ENCODE measurements at places on chromosomes 13 and 19.

DNA sequence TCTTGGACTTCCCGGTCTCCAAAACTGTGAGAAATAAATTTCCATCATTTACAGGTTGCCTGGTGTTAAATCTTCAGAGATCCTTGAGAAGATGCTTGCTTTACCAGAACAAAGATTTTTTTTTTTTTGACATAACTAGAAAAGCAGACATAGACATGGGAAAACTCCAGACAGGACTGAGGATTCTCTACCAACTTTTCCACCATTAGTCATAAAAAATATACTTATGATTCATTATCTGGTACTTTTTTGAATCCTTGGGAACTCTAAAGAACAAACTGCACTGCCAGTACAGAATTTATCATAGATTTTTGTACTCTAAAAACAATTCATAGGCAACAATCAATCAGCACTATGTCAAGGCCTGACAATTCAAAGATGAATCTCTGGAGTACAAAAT is 487.6 kb downstream of the EFNB2 start:
- H3K27ac ChIP-seq: no peak overlapping the region
- no peaks in the 10 kb centered on the region for H3K27me3 ChIP-seq
- DNase-seq: no peak
- H3K36me3 ChIP-seq: no peaks in the 10 kb centered on the region

DNA sequence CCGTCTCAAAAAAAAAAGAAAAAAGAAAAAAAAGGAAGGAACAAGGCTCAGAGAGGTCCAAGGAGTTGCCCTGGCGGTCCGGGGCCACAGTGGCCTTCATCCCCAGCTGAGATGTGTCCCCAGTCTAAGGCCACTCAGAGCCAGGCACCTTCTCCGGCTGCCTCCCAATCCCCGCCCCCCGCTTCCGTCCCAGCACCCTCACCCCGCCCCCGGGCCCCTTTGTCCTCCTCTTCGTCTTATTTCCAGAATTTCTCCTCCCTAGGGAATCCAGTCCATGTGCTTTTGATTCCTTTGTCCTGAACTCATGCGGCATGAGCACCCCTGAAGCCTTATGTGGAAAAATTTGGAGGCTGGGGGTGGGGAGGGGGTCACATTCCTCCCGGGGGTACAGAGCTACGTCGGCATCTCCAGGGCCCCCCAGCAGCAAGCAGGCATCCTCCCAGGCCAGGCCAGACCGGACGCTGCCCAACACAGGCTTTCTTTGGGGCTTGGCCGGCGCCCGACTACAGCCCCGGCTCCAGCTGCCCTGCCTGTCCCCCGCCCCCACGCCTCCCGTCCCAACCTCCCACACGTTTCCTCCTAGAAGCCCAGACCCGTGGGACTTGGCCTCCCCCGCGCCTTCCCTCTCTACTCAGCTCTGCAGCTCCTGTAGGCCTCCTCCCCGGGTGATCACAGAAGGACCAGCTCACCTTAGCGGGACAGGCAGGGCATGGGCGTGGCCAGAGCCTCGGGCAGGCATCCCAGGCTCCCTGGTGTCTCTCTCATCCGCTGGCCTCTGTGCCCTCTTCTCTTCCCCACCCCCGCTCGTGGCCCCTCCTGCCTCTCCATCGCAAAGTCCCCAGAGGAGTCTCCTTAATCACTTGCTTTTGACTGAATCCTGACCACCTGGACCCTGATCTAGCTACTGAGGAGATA is 17.8 kb upstream of the ADGRE5 start:
- no peaks in the 10 kb centered on the region for H3K27me3 ChIP-seq
- H3K4me1 ChIP-seq: peaks cover 12% of the 10 kb centered on the region
- no peaks in the 10 kb centered on the region for H3K36me3 ChIP-seq
- H3K4me3 ChIP-seq: peak overlapping the region; percentile 66
- peak overlapping the region; percentile 93 for H3K27ac ChIP-seq
- DNase-seq: peak; percentile 72

GRCh38 chr19:47445937-47446402 is 25.7 kb downstream of the SLC8A2 start:
- DNase-seq: no peak
- H3K36me3 ChIP-seq: no peaks in the 10 kb centered on the region
- no peak overlapping the region for H3K4me3 ChIP-seq
- peaks cover 7% of the 10 kb centered on the region for H3K4me1 ChIP-seq
- H3K27me3 ChIP-seq: peaks cover 10% of the 10 kb centered on the region

- H3K4me3 ChIP-seq: peak overlapping the region; percentile 48
- peak overlapping the region; percentile 5 for H3K27ac ChIP-seq
- H3K36me3 ChIP-seq: peaks cover 49% of the 10 kb centered on the region
Observed at GRCh38 chr19:49801966-49802661, 11.0 kb downstream of the FUZ start.

DNA sequence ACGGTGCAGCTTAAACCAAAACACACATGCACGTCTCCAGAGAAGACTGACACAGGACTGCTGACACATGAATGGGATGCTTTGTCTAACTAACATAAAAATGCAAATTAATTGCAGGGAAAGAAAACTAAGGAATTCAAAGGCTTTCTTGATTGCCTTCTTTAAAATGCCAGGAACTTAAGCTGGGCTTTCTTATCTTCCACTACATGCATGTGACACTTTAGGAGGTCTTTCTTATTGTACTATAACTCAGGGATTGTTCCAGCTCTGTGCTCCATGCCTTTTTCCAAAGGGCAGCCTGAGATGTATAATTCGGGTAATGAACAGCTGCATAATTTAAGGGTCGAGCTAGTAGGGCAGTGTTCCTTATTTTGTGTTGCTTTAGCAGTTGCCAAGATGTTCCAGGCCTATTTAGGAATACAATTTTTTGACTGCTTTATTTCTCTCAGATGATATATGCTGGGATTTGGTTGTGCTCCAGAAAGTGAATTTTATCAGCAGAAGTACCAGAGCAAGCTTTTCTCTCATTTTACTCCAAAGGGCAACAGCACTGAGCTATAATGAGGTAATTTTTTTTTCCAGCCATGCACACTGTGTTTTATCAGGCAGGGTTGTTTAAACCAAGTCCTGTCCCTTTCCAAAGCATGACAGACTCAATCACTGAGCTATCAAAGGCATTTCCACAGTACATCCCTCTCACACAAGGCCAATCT is 885.2 kb downstream of the PCDH9 start:
- H3K36me3 ChIP-seq: no peaks in the 10 kb centered on the region
- no peaks in the 10 kb centered on the region for H3K27me3 ChIP-seq
- no peak overlapping the region for H3K27ac ChIP-seq
- no peak overlapping the region for H3K4me3 ChIP-seq

DNA sequence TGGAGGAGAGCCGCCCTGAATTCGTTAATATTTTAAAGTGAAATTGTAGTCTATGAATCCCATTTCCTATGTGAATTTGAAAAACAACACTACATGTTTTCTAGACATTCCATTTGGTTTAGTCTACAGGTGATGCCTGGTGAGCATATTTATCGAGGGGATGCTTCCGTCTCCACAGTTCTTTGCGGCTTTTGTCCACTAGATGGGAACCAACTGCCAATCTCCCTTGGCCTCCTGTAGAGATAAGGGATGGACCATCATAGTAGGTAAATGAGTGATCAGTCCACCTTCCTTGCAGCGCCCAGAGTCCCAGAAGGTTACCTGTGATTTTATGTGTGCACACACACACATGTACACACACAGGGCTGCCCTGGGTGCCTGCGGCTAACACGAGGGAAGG is 289.8 kb upstream of the SOX21 start:
- no peaks in the 10 kb centered on the region for H3K36me3 ChIP-seq
- no peak for DNase-seq
- no peaks in the 10 kb centered on the region for H3K4me1 ChIP-seq
- H3K27ac ChIP-seq: no peak overlapping the region
- no peaks in the 10 kb centered on the region for H3K27me3 ChIP-seq

- no peaks in the 10 kb centered on the region for H3K27me3 ChIP-seq
- H3K4me1 ChIP-seq: no peaks in the 10 kb centered on the region
- no peak overlapping the region for H3K4me3 ChIP-seq
- H3K27ac ChIP-seq: no peak overlapping the region
- no peaks in the 10 kb centered on the region for H3K36me3 ChIP-seq
- DNase-seq: no peak
Observed at GRCh38 chr19:399370-399769, 9.6 kb downstream of the C2CD4C start.

DNA sequence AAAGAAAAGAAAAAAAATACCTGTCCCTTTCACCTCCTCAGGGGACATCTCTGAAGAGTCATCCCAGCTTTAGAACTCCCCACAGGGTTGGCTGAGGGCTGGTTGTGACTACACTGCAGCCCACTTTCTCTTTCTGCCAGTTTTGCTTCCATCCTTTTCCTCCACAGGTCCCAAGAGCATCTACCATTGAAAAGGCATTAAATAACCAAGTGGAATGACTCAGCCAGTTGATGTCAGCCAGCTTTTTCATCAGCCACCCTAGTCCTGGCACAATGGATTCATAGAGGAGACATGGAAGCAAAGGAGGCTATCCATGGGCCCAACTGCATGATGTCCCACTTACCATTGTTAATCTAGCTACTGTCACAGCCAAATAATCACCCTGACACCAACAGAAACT is 9.2 kb upstream of the RCBTB1 start:
- H3K27me3 ChIP-seq: no peaks in the 10 kb centered on the region
- no peak overlapping the region for H3K27ac ChIP-seq
- H3K4me1 ChIP-seq: no peaks in the 10 kb centered on the region
- no peaks in the 10 kb centered on the region for H3K36me3 ChIP-seq
- no peak overlapping the region for H3K4me3 ChIP-seq

- H3K27ac ChIP-seq: no peak overlapping the region
- H3K4me3 ChIP-seq: no peak overlapping the region
- H3K27me3 ChIP-seq: no peaks in the 10 kb centered on the region
- no peaks in the 10 kb centered on the region for H3K4me1 ChIP-seq
- DNase-seq: no peak
Observed at GRCh38 chr13:29187584-29187983, 367.4 kb downstream of the MTUS2 start.

DNA sequence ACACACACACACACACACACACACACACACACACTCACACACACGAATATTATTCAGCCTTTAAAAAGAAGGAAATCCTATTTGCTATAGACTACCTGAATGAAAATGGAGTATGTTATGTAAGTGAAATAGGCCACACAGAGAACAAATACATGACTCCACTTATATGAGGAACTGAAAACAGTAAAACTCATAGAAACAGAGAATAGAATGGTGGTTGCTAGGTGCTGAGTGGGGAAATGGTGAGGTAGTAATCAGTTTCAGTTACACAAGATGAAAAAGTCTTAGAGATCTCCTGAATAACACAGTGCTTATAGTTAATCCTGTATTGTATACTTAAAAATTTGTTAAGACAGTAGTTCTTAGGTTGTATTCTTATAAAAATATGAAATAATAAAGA is 8.2 kb downstream of the ZNF677 start:
- H3K27ac ChIP-seq: no peak overlapping the region
- peaks cover 58% of the 10 kb centered on the region for H3K36me3 ChIP-seq
- no peak for DNase-seq

DNA sequence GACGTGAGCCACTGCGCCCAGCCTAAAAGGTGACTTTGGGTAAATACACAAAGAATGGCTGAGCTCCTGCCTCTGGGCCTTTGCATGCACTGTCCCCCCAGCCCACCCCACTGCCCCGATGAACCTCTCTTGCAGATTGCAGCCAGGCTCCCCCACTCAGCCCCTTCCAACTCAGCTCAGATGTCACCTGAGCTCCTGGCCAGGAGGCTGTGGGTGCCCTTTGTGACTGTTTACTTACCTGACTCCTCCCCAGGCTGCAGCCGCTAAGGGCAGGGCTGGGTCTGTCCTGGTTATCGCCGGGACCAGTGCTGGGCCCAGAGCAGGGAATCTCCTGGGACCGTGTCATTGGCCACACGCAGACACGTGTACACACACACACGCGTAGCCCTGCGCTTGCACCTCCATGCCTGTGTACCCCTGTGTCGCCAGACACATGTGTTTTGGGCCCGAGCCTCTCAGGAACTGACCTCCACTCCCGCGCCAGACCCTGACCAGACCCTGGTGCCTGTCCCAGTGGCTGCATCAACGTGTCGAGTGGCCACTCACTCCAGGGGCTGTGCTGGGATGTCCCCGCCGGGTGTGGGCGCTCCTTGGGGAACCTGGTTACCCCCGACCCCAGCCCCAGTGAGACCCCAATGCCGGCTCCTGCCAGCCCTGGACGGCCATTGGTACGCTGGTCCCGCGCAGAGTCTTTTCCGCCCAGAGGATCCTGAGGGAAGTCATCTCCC is 18.7 kb downstream of the EFNA2 start:
- H3K4me3 ChIP-seq: no peak overlapping the region
- no peak overlapping the region for H3K27ac ChIP-seq
- H3K36me3 ChIP-seq: no peaks in the 10 kb centered on the region
- no peak for DNase-seq
- H3K27me3 ChIP-seq: no peaks in the 10 kb centered on the region
- no peaks in the 10 kb centered on the region for H3K4me1 ChIP-seq

GRCh38 chr19:19355606-19356139 is 35.0 kb downstream of the MAU2 start:
- no peak overlapping the region for H3K27ac ChIP-seq
- no peak overlapping the region for H3K4me3 ChIP-seq
- H3K36me3 ChIP-seq: peaks cover 59% of the 10 kb centered on the region
- no peaks in the 10 kb centered on the region for H3K27me3 ChIP-seq
- no peak for DNase-seq
- H3K4me1 ChIP-seq: no peaks in the 10 kb centered on the region

- no peaks in the 10 kb centered on the region for H3K27me3 ChIP-seq
- peaks cover 13% of the 10 kb centered on the region for H3K36me3 ChIP-seq
- DNase-seq: no peak
- peaks cover 17% of the 10 kb centered on the region for H3K4me1 ChIP-seq
- no peak overlapping the region for H3K4me3 ChIP-seq
- no peak overlapping the region for H3K27ac ChIP-seq
Observed at GRCh38 chr19:17325133-17325532, 9.5 kb downstream of the ANO8 start.

GRCh38 chr13:113665597-113666328 is 1.3 kb upstream of the GRK1 start:
- no peaks in the 10 kb centered on the region for H3K27me3 ChIP-seq
- H3K4me1 ChIP-seq: no peaks in the 10 kb centered on the region
- no peak overlapping the region for H3K4me3 ChIP-seq
- no peaks in the 10 kb centered on the region for H3K36me3 ChIP-seq

GRCh38 chr19:38047641-38048040 is 140.6 kb downstream of the SIPA1L3 start:
- no peaks in the 10 kb centered on the region for H3K4me1 ChIP-seq
- DNase-seq: no peak
- H3K27ac ChIP-seq: no peak overlapping the region
- H3K36me3 ChIP-seq: no peaks in the 10 kb centered on the region
- H3K4me3 ChIP-seq: no peak overlapping the region
- no peaks in the 10 kb centered on the region for H3K27me3 ChIP-seq

DNA sequence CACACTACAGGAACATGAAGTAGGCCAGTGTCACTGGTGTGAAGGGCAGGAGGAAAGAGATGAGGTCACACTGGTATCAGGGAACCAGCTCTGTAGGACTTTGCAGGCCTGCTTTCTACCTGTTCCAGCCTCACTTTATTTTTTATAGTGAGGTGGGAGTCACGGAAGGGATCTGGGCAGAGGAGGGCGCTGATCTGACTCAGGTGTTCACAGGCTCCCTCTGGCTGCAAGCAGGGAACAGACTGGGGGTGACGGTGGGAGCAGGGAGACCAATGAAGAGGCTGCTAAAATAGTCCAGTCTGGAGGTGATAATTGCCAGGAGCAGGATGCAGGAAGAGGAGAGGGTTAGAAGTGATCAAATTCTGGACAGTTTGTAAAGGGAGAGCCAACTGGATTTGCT is 2.8 kb downstream of the THAP8 start:
- H3K4me1 ChIP-seq: peaks cover 15% of the 10 kb centered on the region
- no peak for DNase-seq
- H3K4me3 ChIP-seq: no peak overlapping the region
- H3K27me3 ChIP-seq: no peaks in the 10 kb centered on the region

- no peaks in the 10 kb centered on the region for H3K27me3 ChIP-seq
- no peaks in the 10 kb centered on the region for H3K36me3 ChIP-seq
- H3K4me1 ChIP-seq: no peaks in the 10 kb centered on the region
- H3K4me3 ChIP-seq: no peak overlapping the region
- DNase-seq: no peak
Observed at GRCh38 chr13:78265098-78265497, 338.3 kb downstream of the POU4F1 start.

Data from thoracic aorta (tissue), 2 donors.